NCI-H1105 (cell line): ENCODE measurements at places on chromosomes 5 and 9.
A peak's percentile ranks its signal among the peaks of the same experiment; 100 is the strongest.

- no peak for DNase-seq
Observed at GRCh38 chr9:82443312-82443711, 454.7 kb downstream of the SPATA31D1 start.

GRCh38 chr9:130195638-130196037 is 23.4 kb downstream of the NCS1 start:
- DNase-seq = no peak

DNA sequence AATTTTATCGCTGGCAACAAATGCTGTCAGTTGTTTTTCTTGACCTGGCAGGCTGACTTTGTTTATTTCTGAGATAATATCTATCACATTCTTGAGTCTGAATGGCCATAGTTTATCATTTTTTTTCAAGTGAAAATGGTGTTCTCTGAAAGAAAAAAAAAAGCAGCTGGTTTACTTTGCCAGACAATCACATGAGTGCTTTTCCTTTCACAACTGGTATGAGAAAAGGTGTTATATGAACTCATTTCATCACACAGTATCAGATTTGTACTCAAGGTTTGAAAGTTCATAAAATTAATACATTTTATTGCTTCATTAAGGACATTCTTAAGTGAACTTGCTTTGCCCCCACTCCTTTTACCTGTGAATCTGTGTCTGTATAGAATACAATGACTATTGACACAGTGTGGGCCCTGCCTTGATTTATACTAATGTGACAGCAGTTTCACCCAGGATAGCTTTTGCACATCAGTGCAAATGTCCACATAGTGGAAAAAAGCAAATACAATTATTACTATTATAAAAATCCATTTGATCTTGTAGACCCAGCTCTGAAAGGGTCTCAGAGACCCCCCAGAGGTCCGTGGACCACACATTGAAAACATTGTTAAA is 33.1 kb upstream of the PRLR start:
- no peak for DNase-seq

DNA sequence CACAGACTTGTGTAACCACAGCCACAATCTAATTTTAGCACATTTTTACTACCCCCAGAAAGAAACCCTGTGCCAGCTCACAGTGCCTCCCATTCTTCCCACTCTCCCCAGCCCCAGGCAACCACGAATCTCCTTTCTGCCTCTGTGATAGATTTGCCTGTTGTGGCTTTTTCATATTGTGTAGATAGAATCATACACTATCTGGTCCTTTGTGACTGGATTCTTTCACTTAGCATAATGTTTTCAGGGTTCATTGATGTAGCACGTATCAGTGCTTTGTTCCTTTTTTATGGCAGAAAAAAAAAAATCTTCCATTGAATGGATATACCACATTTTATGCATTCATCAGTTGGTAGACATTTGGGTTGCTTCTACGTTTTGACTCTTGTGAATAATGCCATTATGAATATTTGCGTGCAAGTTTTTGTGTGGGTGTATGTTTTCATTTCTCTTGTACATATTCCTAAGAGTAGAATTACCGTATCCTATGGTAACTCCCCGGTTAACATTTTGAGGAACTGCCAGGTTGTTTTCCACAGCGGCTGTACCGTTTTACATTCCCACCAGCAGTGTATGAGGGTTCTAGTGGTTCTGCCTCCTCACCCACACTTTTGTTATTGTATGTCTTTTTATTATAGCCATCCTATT is 64.5 kb downstream of the RCL1 start:
- DNase-seq = no peak

- no peak for DNase-seq
Observed at GRCh38 chr5:39464088-39464487, 39.3 kb upstream of the DAB2 start.

DNA sequence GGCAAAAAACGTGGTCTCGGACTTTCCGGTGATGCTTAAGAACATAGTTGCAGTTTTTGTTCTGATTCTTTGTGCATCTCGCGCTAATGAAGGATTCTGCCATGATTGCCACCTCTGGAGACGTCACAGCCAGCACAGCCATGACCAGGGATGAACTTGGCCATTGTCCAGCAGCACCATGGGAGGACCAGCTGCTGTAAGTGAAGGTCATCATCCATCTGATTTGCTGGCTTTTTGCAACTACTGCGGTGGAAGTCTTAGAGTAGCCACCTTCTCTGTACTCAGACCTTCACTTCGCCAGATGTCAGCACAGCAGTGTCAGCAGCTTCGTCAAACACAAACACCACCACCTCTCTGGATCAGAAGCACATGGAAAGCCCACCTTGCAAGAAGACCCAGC is 45.7 kb downstream of the NSUN2 start:
- no peak for DNase-seq

DNA sequence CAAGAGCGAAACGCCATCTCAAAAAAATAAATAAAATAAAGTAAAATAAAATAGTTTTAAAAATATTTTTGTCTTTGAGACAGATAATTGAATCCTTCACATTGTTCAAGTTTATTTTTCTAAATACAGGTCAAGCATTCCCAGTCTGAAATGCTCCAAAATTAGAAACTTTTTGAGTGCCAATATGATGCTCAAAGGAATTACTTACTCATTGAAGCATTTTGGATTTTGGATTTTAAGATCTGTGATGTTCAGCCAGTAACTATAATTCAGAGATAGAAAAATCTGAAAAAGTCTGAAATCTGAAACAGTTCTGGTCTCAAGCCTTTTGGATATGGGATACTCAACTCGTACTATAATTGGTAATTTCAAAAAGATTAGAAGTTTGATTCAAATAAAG is 39.8 kb downstream of the RBM27 start:
- no peak for DNase-seq

GRCh38 chr5:112616812-112617547 is 120.7 kb upstream of the APC start:
- DNase-seq = peak; percentile 40

DNA sequence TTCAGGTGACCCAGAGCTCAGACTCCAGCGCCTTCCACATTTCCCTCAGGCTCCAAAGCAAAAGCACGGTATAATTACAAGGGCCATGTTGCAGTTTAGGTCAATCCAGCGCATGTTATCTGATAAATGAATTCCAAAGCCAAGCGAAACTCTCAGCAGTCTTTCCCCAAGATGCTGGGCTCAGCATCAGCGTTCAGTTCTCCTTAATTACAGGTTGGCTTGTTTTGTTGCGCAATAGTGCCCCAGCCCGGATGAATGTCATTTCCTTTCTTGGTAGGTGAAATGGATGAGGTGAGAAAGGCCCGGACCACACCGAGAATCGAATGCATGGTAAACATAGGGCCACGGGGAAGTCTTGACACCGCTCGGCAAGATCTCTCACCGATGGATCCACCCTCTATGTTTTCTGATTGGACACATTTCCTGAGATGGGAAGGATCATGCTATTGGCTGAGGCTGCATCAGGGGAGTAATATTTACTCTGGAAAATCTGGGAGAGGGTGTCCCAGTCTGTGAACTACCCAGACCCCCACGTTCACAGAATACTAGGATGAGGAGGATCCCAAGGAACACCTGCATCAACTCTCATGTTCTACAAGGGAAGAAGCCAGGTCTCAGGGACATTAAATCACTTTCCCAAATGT is 221.2 kb upstream of the ANKRD55 start:
- DNase-seq = no peak

DNA sequence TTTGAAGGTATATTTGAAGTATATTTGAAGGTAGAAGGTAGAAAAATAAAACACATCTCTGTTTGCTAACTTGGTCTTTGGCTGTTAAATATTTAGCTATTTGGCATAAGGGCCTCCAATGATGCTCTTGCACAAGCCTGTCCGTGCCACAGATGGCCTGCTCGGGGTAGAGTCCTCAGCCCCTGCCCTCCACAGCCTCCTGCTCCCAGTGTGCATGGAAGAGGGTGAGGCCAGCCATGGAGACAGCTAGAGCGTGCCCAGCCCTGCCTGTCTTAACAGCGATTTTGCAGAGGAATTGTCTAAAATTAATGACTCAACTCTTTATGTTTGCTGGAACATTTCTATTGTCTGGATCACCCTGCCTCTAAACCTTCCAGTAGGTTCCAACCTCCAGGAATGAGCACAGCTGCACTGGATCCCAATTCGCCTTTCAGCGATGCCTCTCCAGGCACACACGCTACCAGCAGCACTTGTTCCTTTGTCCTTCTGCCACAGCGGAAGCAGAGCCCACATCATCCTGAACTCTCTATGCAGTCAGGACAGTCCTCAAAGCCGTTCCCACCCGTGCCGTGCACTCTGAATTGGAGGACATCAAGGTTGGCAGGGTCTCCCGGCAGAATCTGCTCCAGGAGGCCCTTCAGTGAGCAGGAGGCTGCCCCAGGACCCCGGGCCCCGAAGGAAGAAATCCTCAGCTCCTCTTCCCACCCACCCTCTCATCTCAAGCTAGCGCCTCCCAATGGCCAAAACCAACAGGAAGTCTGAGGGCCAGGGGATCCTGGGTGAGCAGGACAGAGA is 254.0 kb upstream of the IRX1 start:
- DNase-seq = no peak

DNA sequence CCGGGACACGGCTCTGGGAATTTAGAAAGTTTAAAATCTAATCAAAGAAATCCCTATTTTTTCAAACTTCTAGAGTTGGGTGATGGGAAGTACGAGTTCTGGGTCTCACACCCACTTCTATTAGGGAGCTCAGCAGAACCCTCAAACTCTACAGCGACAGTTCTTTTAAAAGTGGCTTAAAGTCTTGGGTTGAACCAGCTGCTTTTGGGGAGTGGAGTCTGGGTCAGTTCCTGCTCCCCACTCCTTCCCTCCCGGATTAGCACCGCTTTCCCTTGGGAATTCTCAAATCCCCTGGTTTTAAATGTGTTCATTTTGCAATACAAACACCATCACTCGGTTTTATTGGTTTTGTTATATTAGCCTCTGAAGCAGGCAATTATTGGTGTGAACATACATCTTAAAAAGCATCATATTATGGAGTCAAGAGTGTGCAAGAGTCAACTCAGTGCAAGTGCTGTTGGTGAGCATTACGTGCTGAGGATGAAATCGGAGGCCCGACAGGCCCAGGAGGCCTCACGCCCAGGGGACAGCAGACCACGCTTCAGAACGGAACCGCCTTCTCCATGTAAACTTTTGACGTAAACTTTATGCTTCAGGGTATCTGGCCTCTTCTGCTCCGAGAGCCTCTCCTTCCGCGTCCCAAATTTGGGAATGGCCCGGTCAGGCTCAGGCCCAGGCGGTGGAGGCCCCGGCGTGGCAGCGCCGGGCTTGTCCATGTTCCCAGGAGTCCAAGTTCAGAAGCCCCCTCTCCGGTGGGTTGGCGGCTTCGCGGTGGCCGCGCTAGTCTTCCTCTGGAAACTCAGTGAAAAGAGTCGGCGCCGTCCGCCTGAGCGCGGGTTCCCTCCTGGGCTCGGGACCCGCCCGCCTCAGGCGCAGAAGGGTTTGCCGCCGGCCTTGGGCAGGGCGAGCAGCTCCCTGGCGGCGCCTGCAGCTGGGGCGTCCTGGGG is 5.3 kb downstream of the IRX4 start:
- DNase-seq = no peak

GRCh38 chr9:134393582-134394280 is 67.5 kb downstream of the RXRA start:
- DNase-seq = no peak

DNA sequence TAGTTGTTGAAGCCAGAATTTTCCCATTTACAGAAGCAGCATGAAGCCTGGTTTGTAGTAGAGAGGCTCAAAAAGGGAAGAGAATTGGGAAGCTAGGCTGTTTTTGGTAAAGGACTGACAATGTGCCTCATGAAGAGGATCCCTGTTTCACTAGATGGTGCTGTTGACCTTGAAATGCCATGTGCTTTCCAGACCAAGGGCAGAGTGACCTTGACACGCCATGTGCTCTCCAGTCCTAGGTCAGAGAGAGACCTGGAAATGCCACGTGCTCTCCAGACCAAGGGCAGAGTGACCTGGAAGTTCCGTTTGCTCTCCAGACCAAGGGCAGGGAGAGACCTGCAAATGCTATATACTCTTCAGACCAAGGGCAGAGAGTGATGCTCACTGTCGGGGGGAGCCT is 32.0 kb downstream of the UNC13B start:
- no peak for DNase-seq

GRCh38 chr9:78921341-78921740 is 624.4 kb downstream of the PSAT1 start:
- DNase-seq = no peak

- DNase-seq = no peak
Observed at GRCh38 chr5:176157656-176158055, 80.6 kb upstream of the SIMC1 start.

DNA sequence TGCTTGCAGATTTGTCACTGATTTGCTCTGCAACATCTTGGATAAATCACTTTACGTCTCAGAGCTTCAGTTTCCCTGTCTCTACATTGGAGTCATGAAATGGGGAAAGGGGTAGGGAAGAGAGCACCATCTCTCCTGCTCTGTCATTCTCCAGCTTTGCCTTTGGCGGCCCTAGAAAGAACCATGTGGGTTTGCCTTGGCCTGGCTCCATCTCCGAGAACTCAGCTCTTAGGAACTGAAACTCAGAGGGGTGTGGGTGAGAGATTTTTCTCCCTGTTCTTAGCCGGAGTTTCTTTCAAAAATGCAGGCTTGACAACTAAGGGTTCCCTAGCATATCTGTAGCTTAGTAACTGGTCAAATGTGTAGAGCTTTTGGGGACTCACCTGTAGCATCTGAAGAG is 123.5 kb downstream of the SMARCA2 start:
- DNase-seq = no peak

GRCh38 chr5:69167493-69167855 is 524 bp downstream of the CCNB1 start:
- no peak for DNase-seq

DNA sequence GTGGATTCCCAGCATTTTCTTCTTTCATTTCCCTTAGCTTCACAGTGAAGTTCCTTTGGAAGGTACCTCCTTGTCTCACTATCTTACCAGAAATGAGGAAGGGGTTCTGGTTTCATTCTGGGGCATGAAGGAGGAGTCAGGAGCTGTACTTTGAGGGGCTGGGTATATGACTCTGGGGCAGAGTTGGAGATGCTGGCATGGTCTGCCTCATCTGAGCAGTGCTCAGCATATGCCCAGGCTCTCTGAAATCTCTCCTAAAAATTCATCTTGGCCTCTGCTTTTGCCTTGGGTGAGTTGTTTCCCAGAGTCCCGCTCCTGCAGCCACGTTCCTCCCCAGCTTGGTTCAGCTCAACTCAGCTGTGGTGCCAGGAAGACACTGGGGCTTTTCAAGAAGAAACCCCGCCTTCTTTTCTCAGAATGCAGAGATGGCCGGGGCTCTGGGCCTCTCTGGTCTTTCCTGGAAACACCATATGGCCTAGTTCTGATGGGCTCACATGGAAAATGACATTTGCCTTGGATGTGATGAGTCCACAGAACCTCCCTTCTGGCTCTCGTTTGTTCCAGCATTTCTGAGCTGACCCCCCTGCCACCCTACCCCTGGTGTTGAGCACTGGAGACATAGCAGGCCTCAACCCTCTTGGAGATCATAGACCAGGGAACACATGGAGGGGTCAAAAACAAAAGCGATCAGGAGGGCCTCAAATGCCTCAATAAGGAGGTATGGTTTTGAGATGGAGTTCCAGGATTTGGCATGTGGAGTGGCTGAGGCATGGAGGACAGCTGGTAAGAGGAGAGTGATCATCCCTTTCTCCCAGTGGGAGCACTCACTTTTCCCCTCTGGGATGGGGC is 12.0 kb upstream of the TGFBR1 start:
- no peak for DNase-seq

GRCh38 chr9:89567649-89568048 is 37.2 kb upstream of the GADD45G start:
- no peak for DNase-seq

- no peak for DNase-seq
Observed at GRCh38 chr5:138702166-138703077, 50.8 kb upstream of the CTNNA1 start.
